ENCODE measurements at places on chromosomes 2 and 18. TPM values are rescaled to one million over a fixed set of nuclear protein-coding genes. Genes with fewer than 3 reads are reported as not detected.

GRCh38 chr2:46252891-46253659 is 44.1 kb upstream of the EPAS1 start:
- no peak overlapping the region for H3K27ac ChIP-seq
- no peaks in the 10 kb centered on the region for H3K36me3 ChIP-seq
- no peak overlapping the region for H3K4me3 ChIP-seq
- no peaks in the 10 kb centered on the region for H3K4me1 ChIP-seq
- no peaks in the 10 kb centered on the region for H3K27me3 ChIP-seq

Gene SERPINB4
- not detected for total RNA-seq

DNA sequence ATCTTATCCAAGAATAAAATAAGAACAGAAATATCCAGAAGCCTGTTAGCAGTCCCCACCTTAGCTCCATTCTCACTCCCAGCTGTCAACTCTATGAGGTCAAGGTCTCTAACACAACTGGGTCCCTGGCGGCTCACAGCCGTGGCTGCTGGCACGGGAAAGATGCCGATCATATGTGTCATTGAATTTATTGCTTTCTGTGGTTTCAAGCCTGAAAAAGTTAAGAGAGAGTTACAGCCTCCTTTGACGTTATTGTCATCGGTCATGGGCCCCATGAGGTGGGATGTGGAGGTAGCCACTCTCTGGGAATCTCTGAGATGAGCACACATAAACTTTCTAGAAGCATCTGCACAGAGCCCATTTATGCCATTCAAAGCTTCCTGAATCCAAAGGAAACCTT is 28.7 kb upstream of the CABLES1 start:
- DNase-seq = peak; percentile 79
- H3K4me1 ChIP-seq = peaks cover 60% of the 10 kb centered on the region
- peak overlapping the region; percentile 82 for H3K27ac ChIP-seq
- H3K27me3 ChIP-seq = no peaks in the 10 kb centered on the region
- no peaks in the 10 kb centered on the region for H3K36me3 ChIP-seq
- H3K4me3 ChIP-seq = no peak overlapping the region

GRCh38 chr2:134625311-134625710 is 93.5 kb downstream of the TMEM163 start:
- H3K4me3 ChIP-seq = no peak overlapping the region
- no peaks in the 10 kb centered on the region for H3K4me1 ChIP-seq
- DNase-seq = no peak
- no peaks in the 10 kb centered on the region for H3K27me3 ChIP-seq
- no peak overlapping the region for H3K27ac ChIP-seq

Gene IL1R2
- 15.5 TPM for total RNA-seq

DNA sequence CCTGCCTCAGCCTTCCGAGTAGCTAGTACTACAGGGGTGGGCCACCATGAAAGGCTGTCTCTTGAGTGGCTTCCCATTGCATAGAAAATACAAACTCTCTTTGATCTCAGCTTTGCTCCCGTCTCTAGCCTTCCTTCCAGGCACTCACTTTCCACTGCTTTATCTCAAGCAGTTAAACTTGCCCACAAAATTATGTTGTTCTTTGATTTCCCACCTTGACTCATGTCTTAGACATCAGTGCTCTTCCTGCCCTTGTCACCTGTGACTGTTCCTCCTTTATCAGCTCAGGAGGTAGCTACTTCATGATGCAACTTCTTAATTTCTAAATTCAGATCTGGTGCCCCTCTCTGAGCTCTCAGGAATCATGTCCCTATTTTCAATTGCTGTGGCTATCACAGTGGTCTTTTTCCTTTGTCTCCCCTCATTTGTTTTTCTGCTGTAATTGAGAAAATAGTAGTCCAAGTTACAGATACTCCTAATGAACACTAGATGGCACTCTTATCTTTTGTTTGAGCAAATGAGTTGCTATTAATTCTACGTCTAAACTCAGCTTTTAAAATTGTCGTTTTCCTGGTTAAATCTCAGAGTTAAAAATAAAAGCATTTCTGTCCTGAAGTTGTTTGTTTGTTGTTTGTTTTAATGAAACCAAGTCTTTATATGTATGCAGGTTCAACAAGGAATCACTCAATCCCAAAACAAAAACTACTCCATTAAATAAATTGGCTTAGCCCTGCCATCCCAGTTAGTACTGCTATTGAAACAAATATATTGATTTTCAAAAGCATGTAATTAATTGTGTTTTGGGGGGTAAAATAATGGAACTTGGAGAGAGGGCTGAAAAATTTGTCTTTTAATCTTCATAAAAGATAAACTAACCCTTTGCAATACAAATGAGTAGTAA is 46.9 kb upstream of the GREB1L start:
- no peaks in the 10 kb centered on the region for H3K36me3 ChIP-seq
- no peaks in the 10 kb centered on the region for H3K27me3 ChIP-seq
- no peaks in the 10 kb centered on the region for H3K4me1 ChIP-seq
- H3K4me3 ChIP-seq = no peak overlapping the region
- no peak for DNase-seq

DNA sequence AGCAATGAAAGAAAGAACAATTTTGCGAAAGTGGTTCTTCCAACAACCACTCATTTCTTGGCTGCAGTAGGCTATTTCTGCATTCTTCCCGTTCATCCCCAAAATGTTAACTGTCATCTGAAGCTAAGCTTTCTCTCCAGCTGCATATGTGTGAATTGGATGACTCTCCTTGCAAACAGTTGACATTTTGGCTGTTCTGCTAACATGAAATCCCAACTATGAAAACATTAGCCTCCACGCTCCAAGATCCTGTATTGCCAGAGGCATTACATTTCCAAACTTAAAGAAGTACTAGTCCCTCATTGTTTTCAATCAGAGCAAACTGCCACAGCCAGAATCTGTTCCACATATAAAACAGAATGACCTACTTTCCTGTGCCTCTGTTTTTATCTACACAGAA is 88.5 kb downstream of the TGIF1 start:
- H3K27me3 ChIP-seq = no peaks in the 10 kb centered on the region
- H3K27ac ChIP-seq = no peak overlapping the region
- no peaks in the 10 kb centered on the region for H3K36me3 ChIP-seq
- peaks cover 9% of the 10 kb centered on the region for H3K4me1 ChIP-seq

- no peak overlapping the region for H3K4me3 ChIP-seq
- H3K27me3 ChIP-seq = no peaks in the 10 kb centered on the region
- no peak for DNase-seq
- peaks cover 18% of the 10 kb centered on the region for H3K4me1 ChIP-seq
- no peaks in the 10 kb centered on the region for H3K36me3 ChIP-seq
Observed at GRCh38 chr2:39568561-39569006, 97.1 kb upstream of the TMEM178A start.

DNA sequence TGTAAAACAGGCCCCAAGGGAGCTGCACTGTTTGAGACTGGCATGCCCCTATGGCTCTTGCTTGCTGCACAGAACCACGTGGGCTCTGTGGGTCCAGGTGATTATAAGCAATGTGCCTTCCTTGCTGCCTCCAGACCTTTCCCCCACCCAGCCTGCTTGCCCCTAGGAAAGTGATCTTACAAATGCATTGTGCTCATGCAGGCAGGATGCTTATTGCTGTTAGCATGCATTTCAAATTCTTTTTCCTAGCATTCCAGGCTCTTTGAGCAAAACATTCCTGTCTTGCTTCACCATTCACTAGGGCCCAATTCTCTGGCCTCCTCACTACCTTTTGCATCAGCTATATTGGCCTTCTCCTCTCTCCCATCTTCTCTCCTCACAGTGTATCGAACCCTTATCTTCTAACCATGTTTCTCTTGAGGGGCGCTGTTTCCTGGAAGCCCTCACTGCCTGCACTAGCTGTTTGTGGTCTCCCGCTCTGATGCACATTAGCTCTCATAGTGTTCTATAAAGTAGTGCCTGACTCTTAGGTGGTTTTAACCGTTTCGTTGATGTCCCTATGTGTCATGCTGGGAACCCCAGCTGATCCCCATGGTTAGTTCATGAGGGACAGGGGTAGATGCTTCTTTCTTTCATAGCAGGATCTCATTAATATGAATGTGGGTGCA is 152.9 kb upstream of the EPAS1 start:
- H3K36me3 ChIP-seq = no peaks in the 10 kb centered on the region
- H3K27me3 ChIP-seq = no peaks in the 10 kb centered on the region
- no peak overlapping the region for H3K27ac ChIP-seq

Gene TCF23
- total RNA-seq = not detected

- no peaks in the 10 kb centered on the region for H3K4me1 ChIP-seq
- DNase-seq = no peak
- H3K36me3 ChIP-seq = no peaks in the 10 kb centered on the region
- H3K27ac ChIP-seq = no peak overlapping the region
- H3K4me3 ChIP-seq = no peak overlapping the region
Observed at GRCh38 chr2:166173263-166173662, 45.4 kb upstream of the SCN1A start.

DNA sequence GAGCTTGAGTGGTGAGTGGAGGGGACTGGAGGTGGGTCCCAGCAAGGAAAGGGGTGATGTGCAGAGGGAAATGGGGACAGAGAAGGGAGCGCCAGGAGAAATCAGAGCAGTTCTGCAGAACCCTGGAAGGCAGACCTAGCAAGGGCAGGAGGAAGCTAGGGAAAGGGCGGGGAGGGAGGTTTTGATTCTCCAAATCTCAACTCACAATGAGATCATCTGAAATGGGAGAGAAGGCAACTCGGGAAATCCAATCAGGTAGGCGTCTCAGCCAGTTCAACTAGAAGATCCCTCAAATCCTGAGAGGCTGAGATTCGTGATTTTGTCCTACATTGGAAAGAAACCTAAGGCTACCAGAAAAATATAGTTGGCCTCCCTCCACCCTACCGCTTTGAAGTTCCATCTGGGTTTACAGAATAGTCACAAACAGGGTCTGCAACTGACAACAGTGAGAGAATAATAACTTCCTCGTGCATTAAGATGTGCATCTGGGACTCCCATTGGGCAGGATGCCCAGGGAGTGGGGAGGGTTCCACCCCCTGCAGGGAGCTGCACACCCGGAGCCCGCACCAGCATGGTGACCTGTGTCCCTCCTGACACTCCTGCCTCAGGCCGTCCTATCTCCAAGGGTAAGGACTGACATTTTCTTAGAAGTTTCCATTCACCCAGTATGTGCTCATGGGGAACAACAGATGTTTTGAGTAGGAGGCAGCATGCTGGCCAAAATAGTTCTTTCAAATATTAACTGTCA is 113.3 kb upstream of the ODC1 start:
- no peaks in the 10 kb centered on the region for H3K4me1 ChIP-seq
- DNase-seq = no peak
- no peaks in the 10 kb centered on the region for H3K27me3 ChIP-seq
- H3K4me3 ChIP-seq = no peak overlapping the region
- peaks cover 2% of the 10 kb centered on the region for H3K36me3 ChIP-seq

DNA sequence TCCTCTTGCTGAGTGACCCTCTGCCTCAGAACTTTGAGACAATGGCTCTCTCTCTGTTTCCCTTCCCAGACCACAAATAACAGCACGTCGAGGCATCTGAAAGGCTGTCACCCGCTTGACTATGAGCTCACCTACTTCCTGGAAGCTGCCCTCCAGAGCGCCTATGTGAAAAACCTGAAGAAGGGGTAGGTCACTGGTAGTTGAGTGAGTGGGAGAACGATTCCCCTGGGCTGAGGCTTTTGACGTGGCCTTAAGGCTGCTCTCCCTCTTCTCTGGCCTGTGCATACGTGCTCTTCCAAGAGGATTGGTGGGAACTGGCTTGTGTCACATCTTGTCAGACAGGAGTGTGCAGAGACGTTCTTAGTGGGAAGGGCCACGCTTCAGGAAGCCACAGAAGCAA is 63.1 kb upstream of the MCFD2 start:
- no peaks in the 10 kb centered on the region for H3K27me3 ChIP-seq
- H3K4me1 ChIP-seq = no peaks in the 10 kb centered on the region
- H3K4me3 ChIP-seq = no peak overlapping the region
- no peak overlapping the region for H3K27ac ChIP-seq
- DNase-seq = no peak
- H3K36me3 ChIP-seq = peaks cover 1% of the 10 kb centered on the region

GRCh38 chr2:11155381-11156035 is at the start of gene SLC66A3:
Gene SLC66A3 (plus strand): TSS chr2:11155467. CDS start chr2:11155547, 80 bp downstream.
- H3K4me3 ChIP-seq = peak within 1 kb of the TSS; percentile 65
- H3K27me3 ChIP-seq = no peaks in the 10 kb centered on the region
- DNase-seq = no peak
- H3K27ac ChIP-seq = peak within 1 kb of the TSS; percentile 92
- no peaks in the 10 kb centered on the region for H3K36me3 ChIP-seq
- H3K4me1 ChIP-seq = peaks cover 11% of the 10 kb centered on the region

DNA sequence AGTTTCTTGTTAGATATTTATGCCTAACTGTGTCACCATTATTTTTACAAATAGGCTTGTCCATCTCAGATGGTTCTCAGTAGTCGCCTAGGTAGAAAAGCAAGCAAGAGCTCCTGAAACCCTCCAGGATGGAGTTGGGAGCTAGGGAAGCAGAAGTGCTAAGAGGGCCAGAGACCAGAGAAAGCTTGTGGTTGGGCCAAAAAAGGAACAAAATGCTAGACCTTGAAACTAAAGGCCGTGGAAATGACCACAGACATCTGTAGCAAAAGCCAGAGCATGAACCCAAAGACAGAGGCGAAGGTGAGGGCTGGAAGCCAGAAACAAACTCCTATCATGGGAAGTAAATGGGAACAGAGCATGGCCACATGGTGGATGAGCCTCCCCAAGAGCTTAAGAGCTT is 29.9 kb upstream of the RMDN2 start:
- no peaks in the 10 kb centered on the region for H3K36me3 ChIP-seq
- no peak overlapping the region for H3K4me3 ChIP-seq
- no peak overlapping the region for H3K27ac ChIP-seq
- H3K27me3 ChIP-seq = no peaks in the 10 kb centered on the region
- H3K4me1 ChIP-seq = peaks cover 19% of the 10 kb centered on the region
- DNase-seq = no peak

DNA sequence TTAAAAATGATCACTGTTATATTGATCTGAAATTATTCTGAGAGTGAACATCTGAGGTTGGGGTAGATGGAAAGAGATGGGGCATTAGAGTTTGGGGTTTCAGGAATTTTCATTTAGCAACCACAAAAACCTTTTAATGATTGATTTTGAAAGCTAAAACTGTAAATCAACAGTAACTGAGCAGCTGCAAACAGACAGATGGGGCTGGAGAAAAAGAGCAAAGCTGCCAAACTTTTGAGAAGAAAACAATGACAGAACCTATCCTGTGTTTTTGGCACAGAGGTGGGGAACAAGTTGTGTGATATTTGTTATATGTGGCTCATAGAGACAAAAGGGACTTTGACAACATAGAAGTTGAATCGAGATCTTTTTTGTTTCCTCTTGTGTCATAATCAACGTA is 415.8 kb upstream of the DSEL start:
- H3K4me1 ChIP-seq = no peaks in the 10 kb centered on the region
- no peak overlapping the region for H3K4me3 ChIP-seq
- no peaks in the 10 kb centered on the region for H3K36me3 ChIP-seq

Gene CKAP2L
- 23.6 TPM for total RNA-seq

All from Caco-2 (cell line).